ENCODE measurements at places on chromosomes 1 and 21.

DNA sequence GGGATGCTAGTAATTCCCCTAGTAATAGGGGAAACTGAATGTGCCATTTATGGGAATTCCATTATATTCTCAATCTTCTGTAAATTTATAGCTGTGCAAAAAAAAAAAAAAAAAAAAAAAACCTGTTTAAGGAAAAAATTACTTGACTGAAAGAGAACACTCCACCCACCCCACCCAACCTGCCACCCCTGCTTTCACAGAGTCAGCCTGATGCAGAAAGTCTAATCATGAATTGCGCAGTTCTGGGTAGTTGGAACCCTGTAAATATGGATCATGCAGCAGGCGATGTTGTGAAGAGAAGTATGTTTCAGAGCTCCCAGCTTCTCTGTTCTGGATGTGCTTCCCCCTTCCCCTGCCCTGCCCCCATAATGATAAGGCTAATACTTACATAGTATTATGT is 19.6 kb upstream of the LAMC2 start:
- no peak for DNase-seq

DNA sequence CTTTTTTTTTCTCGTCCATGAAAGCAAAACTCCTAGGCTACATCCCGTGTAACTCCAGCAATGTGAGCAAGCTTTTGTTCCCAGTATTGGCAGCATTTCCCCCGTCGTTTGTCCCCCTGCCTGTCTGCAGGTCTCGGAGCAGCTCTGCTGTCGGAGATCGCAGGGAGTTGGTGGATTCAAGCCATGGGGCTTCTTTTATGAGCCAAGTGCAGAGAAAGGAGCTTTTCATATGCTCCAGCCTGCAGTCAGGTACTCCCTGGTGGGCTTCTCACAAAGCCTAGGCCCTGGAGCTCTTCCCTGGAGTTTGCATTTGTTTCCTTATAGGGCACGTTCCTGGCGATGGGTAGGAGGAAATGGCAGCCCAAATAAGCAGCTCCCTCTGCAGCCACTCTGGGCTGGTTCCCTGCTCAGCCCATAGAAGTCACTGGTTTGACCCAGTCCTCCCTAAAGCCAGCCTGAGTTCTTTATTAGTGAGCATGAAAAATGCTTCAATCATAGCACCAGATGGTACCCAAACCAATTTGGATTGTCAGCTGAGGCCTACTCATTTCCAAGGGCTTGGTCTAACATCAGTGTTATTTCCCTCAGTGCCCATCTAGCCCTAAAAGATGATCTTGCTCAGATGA is 78.3 kb downstream of the NUF2 start:
- DNase-seq: no peak

DNA sequence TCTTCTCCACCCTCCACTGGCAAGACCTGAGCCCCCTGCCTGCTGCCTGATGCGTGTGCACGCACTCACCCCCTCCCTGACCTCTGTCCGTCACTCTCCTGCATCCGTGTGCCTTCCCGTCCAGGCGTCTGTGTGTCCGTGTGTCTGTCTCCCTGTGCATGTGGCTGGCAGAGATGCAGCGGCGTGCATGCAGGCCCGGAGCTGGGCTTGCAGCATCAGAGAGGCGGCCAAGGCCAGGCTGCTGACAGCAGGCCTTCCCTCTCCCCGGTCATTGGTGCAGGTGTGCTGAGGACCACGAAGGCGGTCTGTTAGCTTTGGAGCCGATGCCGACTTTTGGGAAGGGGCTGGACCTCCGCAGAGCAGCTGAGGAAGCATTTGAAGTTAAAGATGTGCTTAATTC is 22.8 kb upstream of the ARHGEF16 start:
- no peak for DNase-seq

DNA sequence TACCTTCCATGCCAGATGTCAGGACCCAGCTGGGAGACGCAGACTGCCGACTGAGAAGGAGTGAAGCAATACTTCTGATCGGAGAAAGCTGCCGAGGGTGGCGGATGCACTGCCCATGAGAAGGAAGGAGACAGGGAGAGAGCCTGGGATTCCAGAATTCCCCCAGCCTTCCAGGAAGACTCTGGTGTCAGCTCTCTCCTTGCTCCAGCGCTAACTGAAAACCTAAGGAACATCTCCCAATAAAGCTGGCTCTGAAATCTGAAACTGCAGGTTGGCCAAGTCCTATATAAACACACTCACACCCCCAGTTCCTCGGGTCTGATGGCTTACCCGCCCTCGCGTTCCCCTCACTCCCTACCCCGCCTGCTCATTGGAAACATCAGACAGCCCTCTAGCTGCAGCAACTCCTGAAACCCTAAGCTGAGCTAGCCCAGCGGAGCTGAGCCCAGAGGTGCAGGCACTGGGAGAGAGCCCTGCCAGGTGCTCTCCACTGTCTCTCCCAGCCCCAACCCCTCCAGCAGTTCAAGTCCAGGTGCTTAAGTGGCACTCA is 52.3 kb downstream of the PLEKHA6 start:
- DNase-seq: no peak

DNA sequence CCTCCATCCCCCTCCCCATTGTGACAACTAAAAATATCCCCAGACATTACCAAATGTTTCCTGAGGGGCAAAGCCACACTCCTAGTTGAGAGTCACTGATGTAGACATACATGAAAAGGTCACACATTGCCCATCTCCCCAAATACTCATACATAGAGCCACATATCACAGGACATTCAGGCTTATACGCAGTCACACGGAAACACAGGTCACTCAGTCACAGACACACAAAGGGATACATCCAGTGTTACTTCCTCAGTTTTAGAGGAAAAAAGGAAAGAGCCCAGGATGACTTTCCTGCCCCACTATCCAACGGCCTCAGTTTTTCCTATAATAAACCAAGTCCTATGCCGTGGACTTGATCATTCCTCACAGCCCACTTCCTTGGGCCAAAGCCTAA is 1.9 kb downstream of the SLC39A1 start:
- DNase-seq: no peak

All from CD14-positive monocyte (primary cell).